Spinal cord (tissue), 10 donors: ENCODE measurements at places on chromosomes 13 and 19. TPM values are rescaled to one million over a fixed set of nuclear protein-coding genes. Genes with fewer than 3 reads are reported as not detected.

DNA sequence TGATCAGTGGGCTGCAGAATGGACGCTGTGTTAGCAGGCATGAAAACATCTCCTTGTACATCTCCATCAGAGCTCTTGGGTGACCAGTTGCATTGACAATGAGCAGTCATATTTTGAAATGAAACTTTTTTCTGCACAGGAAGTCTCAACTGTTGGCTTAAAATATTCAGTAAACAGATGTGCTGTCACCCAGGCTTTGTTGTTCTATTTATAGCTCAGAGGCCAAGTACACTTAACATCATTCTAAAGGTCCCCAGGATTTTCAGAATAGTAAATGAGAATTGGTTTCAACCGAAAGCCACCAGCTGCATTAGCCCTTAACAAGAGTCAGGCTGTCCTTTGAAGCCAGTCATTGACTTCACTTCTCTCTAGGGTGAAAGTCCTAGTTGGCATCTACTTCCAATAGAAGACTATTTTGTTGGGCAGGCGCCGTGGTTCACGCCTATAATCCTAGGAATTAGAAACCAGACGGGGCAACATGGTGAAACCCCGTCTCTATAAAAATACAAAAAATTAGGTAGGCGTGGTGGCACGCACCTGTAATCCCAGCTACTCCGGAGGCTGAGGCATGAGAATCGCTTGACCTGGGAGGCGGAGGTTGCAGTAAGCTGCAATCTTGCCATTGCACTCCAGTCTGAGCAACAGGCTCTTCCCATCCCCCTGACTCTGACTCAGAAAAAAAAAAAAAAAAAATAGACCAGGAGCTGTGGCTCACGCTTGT lies 7.9 kb upstream of the PDE4A start:
- H3K27me3 ChIP-seq = peaks cover 28% of the 10 kb centered on the region
- H3K4me3 ChIP-seq = no peak overlapping the region
- no peak for DNase-seq
- peaks cover 4% of the 10 kb centered on the region for H3K36me3 ChIP-seq
- H3K27ac ChIP-seq = no peak overlapping the region

- H3K27ac ChIP-seq = no peak overlapping the region
- H3K27me3 ChIP-seq = no peaks in the 10 kb centered on the region
- H3K4me3 ChIP-seq = no peak overlapping the region
- no peak for DNase-seq
- peaks cover 2% of the 10 kb centered on the region for H3K4me1 ChIP-seq
- H3K36me3 ChIP-seq = peaks cover 58% of the 10 kb centered on the region
Observed at GRCh38 chr19:57620673-57621348, 6.8 kb downstream of the ZNF134 start.

DNA sequence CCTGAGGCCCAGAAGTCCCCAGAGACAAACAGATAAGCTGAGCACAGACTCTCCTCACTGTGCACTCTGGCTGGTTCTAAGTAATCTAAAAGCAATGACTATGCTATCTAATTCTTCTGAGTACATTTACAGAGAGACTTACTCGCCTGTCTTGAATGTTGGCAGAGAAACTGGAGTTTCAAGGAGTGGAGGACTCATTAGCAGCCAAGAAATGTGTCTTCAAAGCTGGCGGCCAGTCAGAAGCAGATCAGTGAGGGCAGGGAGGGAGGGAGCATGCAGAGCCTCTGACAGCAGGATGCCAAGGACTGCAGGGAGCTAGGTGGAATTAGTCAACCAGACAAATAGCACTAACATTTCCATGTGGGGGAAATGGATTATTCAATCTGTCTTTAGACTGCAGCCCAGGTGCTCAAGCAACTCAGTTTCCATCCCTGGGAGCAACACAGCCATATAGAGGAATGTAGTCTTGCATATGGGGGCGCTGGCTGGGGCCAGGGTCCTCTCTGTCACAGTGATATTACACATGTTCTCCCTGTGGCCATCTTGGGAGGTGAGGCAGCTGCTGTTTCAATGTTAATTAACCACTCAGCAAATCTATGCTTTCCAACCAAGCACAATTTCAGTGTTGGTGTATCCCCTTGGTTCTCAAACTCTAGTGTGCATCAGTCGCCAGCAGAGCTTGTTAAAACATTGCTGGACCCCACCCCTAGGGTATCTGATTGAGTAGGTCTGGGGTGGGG lies 97.9 kb downstream of the CCNA1 start:
- H3K27ac ChIP-seq = no peak overlapping the region
- no peaks in the 10 kb centered on the region for H3K27me3 ChIP-seq
- no peaks in the 10 kb centered on the region for H3K36me3 ChIP-seq
- DNase-seq = peak; percentile 33
- no peak overlapping the region for H3K4me3 ChIP-seq
- peaks cover 11% of the 10 kb centered on the region for H3K4me1 ChIP-seq

DNA sequence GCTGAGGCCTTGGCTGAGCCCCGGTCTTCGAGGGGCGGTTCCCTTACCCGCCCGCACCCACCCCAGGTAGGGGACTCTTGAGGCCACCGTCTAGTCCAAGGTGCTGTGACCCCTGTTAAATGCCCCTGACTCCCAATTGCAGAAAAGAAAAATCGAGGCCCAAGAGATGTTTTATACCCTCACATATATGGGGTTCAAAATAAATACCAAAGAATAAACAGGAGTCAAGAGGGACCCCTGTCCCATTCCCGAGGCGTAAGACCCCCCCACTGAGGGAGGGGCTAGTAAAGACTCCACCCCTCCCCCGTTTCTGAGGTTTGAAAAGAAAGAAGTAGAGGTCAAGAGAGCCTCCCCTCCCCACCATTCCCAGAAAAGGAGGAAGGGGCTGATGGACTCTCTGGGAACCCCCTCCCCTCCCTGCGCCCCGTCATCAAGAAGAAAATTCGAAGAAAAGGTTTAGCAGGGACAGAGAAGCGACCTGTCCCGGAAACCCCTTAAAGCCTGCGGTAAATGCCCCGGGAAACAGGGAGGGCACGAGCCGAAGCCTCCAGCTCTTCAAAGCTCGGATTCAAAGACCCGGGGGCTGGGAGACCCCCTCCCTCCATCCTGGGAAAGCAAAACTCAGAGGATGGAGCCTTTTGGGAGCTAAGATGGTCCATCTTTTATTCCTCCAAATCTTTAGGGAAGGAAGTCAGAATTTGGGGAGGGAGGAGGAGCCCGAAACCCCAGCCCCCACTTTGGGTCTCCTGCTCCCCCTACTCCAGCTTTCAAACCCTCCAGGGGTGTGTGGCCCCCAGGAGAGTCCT lies 755 bp upstream of the RAB3A start:
- peak overlapping the region; percentile 76 for H3K4me3 ChIP-seq
- peaks cover 23% of the 10 kb centered on the region for H3K36me3 ChIP-seq

- no peak overlapping the region for H3K27ac ChIP-seq
- peaks cover 58% of the 10 kb centered on the region for H3K27me3 ChIP-seq
- H3K4me3 ChIP-seq = no peak overlapping the region
- DNase-seq = no peak
- H3K36me3 ChIP-seq = no peaks in the 10 kb centered on the region
Observed at GRCh38 chr13:28495538-28496187, 735 bp upstream of the FLT1 start.

GRCh38 chr13:40401911-40402776 lies 264.3 kb downstream of the FOXO1 start:
- no peaks in the 10 kb centered on the region for H3K27me3 ChIP-seq
- H3K36me3 ChIP-seq = no peaks in the 10 kb centered on the region
- peaks cover 25% of the 10 kb centered on the region for H3K4me1 ChIP-seq
- H3K4me3 ChIP-seq = peak overlapping the region; percentile 1
- peak; percentile 68 for DNase-seq

- DNase-seq = peak; percentile 53
- H3K27ac ChIP-seq = no peak overlapping the region
- no peaks in the 10 kb centered on the region for H3K36me3 ChIP-seq
- H3K4me1 ChIP-seq = no peaks in the 10 kb centered on the region
Observed at GRCh38 chr13:45879666-45880065, 28.1 kb upstream of the SIAH3 start.

DNA sequence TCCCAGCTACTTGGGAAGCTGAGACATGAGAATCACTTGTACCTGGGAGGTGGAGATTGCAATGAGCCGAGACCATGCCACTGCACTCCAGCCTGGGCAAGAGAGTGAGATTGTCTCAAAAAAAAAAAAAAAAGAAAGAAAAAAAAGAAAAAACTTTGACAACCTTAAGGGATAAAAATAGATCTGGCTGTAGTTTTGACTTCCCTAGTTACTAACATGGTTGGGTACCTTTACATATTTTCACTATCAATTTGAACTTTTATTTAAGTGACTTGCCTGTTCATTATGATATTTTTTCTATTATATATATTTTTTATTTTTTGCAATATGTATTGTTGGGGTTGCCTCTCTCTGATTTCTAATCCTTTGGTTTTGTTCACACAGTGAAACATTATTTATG lies 8.4 kb upstream of the ZNF235 start:
- no peaks in the 10 kb centered on the region for H3K4me1 ChIP-seq
- H3K4me3 ChIP-seq = no peak overlapping the region
- DNase-seq = no peak
- H3K27me3 ChIP-seq = no peaks in the 10 kb centered on the region

- H3K36me3 ChIP-seq = peaks cover 42% of the 10 kb centered on the region
- H3K4me3 ChIP-seq = no peak overlapping the region
- H3K27ac ChIP-seq = peak overlapping the region; percentile 48
- peaks cover 92% of the 10 kb centered on the region for H3K4me1 ChIP-seq
- H3K27me3 ChIP-seq = no peaks in the 10 kb centered on the region
- peak; percentile 30 for DNase-seq
Observed at GRCh38 chr19:6273701-6274601, 5.8 kb downstream of the MLLT1 start.

DNA sequence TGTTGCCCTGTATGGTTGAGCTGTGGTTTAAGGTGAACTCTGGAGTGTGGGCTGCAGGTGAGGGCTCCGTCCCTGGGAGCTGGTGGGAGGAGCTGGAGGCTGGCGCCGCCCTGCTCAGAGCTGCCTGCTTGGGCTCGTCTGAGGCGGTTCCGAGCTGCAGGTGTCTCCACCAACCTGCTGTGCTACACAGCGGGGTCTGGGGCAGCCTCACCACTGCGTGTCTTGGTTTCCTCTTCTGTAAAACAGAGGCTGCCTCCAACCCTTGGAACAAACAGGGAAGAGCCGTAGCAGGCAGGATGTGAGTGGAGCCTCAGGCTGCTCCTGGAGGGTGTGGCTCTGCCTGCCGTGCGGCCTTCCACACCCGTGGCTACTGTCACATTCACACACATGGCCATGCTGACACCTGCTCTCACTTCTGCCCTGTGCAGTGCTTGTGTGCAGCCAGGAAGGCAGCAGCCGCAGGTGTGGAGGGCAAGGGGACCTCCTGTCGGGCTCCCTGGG lies 21.4 kb downstream of the NAXD start:
- no peak overlapping the region for H3K27ac ChIP-seq
- H3K36me3 ChIP-seq = peaks cover 76% of the 10 kb centered on the region
- peaks cover 18% of the 10 kb centered on the region for H3K4me1 ChIP-seq
- no peaks in the 10 kb centered on the region for H3K27me3 ChIP-seq

- no peak overlapping the region for H3K4me3 ChIP-seq
- H3K4me1 ChIP-seq = peaks cover 4% of the 10 kb centered on the region
- no peaks in the 10 kb centered on the region for H3K27me3 ChIP-seq
- DNase-seq = no peak
- no peaks in the 10 kb centered on the region for H3K36me3 ChIP-seq
Observed at GRCh38 chr13:97310809-97311436, 88.8 kb downstream of the MBNL2 start.

GRCh38 chr19:39492225-39492624 lies 6.5 kb upstream of the DLL3 start:
- H3K27me3 ChIP-seq = no peaks in the 10 kb centered on the region
- no peak for DNase-seq
- peaks cover 3% of the 10 kb centered on the region for H3K4me1 ChIP-seq
- peaks cover 48% of the 10 kb centered on the region for H3K36me3 ChIP-seq
- H3K27ac ChIP-seq = no peak overlapping the region

DNA sequence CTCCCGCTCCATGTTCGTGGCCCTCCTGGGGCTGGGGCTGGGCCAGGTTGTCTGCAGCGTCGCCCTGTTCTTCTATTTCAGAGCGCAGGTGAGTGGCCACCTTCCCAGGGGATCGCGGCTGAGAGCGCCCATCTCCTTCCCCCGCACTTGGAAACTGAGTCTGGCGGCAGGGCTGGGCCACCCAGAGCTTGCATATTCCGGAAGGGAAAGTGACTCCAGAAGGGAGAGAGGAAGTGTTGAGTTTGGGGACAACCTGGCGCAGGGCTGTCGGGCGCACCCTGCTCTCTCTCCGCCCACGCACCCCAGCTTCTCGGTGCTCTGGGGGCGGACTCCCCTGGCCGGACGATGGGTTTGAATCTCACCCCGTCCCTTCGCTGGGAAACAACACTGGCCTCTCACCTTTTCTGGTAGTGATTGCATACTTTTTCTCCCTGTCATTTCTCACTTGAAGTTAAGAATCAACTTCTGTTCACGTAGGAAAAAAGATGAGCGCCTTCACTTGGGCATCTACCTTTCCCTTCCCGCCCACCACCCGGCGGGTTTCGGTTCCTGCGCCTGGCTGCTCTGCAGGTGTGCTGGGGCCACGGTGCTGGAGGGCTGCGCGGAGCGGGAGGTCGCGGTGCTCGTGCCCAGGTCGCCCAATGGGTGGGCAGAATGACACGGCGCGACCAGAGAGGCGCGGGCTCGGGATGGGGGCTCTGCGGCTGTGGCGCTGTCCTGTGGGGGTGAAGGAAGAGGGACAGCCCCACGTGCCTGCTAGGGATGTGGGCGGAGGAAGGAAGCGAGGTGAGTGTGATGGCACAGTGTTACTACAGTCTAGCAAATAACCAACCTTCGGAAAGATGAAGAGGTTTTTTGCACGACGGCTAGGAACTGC lies 721 bp downstream of the TNFSF11 start:
- peaks cover 34% of the 10 kb centered on the region for H3K27me3 ChIP-seq
- H3K4me1 ChIP-seq = peaks cover 14% of the 10 kb centered on the region
- peak overlapping the region; percentile 21 for H3K4me3 ChIP-seq

DNA sequence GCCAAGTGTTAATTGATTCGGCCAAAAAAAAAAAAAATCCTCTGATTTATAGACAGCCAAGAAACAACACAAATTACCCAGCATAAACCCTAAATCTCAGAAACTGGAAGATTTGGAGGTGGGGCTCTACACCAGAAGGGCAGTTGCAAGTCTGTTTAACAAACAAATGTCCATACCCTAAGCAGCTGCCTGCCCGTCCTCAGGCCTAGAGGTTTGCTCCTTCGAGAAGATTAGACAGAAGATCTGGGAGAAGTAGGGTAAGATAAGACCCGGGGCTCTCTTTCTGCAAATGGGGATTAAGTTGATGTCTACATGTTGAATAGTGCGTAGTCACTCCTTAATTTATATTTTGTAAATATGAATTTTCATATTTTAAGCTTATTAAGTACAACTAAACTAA lies 3.4 kb upstream of the N4BP2L1 start:
- no peaks in the 10 kb centered on the region for H3K27me3 ChIP-seq
- peaks cover 3% of the 10 kb centered on the region for H3K36me3 ChIP-seq
- DNase-seq = no peak
- H3K27ac ChIP-seq = no peak overlapping the region
- peaks cover 14% of the 10 kb centered on the region for H3K4me1 ChIP-seq

The KL gene
- 2.9 TPM for total RNA-seq

The MBD3L3 gene
- total RNA-seq = not detected

The SMIM17 gene
- 84.2 TPM for total RNA-seq

The CRB3 gene
- 0.20 TPM for total RNA-seq

The CD33 gene
- 3.0 TPM for total RNA-seq
